ENCODE measurements at places on chromosomes 4 and X.

- DNase-seq: no peak
These were observed 209.0 kb downstream of the PPARGC1A start for GRCh38 chr4:23680671-23681518.

- DNase-seq: no peak
These were observed 108.0 kb downstream of the ITM2A start for GRCh38 chrX:79259073-79259689.

GRCh38 chr4:78370631-78371372 lies 180.8 kb upstream of the ANXA3 start:
- no peak for DNase-seq

GRCh38 chr4:185775792-185776555 lies 36.0 kb downstream of the SORBS2 start:
- DNase-seq: no peak

GRCh38 chr4:116223040-116223732 lies 862.2 kb downstream of the TRAM1L1 start:
- no peak for DNase-seq

DNA sequence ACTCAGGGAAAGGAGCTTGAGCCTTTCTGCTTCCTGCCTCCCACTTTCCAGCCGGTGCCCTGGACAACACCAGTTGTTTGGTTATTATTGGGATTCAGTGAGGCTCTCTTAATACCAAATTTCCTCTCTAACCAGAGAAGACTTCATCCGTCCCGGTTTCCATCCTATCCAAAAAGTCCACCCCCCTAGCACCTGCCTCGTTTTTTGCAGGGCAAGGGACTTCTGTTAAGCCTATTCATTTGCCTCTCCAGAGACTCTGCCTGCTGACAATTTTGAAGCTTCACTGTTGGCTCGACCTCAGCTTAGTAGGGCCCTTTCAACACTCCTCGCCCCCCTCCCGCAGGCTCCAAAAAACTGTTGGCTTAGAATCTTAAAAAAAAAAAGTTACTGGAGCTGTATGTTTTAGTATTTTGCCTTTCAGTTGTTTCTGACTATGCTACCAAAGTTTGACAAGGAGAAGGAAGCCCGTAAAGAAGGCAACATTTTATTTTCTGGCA lies 779 bp upstream of the PRSS12 start:
- DNase-seq: no peak

DNA sequence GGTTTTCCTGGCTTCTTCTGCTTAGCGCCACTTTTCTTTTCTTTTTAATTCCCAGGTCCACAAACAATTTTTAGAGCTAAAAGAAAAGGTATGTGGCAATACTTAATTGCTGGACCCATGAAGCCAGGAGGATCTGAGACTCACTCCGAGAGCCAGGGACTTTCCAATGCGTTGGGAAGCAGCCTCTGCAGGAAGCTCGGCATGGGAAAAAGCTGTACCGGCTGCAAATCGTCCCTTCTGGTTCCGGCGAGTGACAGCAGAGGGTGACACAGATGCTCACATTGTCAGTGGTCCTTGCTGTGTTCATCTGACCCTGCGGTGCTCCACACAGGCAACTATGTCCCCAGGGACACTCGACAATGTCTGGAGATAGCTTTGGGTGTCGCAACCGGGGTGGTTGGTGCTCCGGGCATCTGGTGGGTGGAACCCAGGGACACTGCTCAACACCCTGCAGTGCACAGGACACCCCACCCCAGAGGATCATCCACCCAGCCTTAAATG lies 164.0 kb downstream of the PRKX start:
- DNase-seq: no peak

GRCh38 chr4:106048250-106048971 lies 153.1 kb downstream of the NPNT start:
- DNase-seq: no peak

GRCh38 chr4:81460191-81460701 lies 11.5 kb downstream of the RASGEF1B start:
- DNase-seq: no peak

GRCh38 chr4:1510931-1511330 lies 104.7 kb upstream of the NKX1-1 start:
- DNase-seq: no peak

- no peak for DNase-seq
These were observed 293.2 kb upstream of the EMCN start for GRCh38 chr4:100811046-100811445.

DNA sequence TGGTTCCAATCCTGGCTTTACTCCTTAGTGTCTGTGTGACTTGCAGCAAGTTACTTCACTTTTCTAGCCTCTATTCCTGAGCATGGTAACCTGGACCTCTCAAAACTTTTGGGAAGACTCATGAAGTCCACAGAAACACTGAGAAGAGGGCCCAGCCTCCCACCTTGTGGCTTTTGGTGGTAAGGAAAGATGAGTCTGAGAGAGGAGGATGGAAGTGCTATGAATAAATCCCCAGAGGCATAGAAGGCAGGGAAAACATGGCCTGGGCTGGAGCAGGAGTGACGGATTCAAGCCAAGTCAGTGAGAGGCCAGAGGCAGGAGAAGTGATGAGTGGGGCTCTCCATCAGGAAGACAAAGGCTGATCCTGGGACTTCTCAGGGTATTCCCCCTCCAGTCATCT lies 10.9 kb upstream of the MAGEA4 start:
- no peak for DNase-seq

GRCh38 chrX:115579327-115579726 lies 18.4 kb downstream of the PLS3 start:
- no peak for DNase-seq

GRCh38 chr4:99825272-99825671 lies 8.6 kb downstream of the DAPP1 start:
- DNase-seq: no peak

DNA sequence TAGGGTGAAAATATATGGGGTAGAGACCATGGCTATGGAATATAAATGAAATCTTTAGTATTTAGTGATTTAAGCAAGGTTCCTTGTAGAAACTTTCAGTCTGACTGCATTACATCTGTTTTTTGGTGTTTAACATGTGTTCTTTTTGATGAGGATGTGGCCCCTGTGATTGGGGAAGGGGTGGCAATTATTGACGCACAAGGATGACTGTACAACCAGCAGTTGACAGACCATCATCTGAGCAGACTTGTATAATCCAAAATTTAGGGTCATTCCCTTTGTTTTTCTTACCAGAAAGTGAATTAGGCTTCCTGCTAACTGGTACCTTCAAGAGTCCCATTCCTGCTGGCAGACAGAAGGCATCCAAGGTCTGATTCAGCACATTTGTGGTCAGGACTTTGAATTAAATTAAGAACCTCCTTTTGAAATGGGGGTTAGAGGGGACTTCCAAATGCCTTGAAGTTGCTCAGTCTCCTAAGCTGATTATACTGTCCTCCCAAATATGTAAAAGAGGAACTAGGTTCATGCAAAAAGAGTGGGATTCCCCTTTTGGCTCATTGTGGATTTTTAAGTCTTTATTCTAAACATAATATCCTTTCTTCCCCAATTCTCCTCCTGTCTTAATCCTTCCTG lies 112.4 kb upstream of the CXCL13 start:
- DNase-seq: no peak

DNA sequence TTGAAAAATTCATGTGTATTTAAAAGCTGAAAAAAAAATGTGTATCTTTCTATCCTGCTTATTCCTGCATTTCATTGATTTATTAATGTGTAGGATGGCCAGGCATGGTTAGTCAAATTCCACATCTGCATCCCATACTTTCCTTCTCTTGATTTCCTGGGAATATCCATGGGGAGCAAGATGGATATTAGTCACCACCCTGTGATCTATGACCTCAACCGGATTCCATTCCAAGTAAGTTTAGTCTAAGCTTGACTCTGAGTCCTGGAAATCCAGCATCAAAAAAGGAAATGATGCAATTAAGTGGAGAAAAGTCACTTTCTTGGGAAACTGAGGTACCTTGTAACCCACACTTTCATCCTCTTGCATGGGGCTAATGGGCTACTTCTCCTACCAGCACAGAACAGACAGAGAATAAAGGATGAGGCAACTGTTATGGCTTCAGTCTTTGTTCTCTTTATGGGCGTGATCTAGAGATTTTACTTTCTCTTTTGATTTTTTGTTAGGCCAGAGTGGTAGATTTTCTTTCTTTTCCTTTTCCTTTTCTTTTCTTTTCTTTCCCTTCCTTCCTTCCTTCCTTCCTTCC lies 17.1 kb upstream of the BEX4 start:
- no peak for DNase-seq

DNA sequence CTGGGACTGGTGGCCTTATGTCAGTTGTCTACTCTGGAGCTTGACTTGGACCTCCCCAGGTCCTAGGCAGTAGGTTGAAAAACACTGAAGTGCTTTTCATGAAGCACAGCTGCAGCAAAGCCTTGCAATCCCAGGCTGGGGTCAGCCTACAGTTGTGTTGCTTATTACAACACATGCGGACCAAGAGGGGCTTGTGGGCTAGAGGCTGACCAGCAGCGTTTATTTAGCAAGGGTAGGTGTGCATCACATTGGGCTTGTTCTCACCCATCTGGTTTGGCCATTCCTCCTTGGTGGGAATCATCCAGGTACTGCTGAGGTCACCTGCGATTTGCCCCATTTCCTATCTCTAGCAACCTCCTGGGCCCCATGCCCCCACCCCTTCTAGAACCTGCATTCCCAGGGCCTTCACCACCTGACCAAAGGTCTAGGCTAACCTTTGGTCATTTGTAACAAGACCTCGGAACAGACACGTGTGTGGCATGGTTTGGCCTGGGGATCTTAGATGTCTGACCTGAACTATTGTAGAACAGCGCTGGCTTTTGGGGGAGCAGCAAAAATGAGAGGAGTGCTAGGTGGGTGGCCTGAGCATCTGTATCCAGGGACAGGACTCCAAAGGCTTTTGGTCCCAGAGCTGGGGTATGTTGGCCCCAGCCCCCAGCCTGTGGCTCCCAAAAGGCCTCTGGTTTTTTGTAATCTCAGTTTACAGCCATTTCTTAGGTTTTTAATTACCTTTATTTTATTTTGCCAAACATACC lies 3.0 kb downstream of the RPL10 start:
- no peak for DNase-seq

GRCh38 chr4:2489081-2489805 lies 20.3 kb downstream of the RNF4 start:
- no peak for DNase-seq

DNA sequence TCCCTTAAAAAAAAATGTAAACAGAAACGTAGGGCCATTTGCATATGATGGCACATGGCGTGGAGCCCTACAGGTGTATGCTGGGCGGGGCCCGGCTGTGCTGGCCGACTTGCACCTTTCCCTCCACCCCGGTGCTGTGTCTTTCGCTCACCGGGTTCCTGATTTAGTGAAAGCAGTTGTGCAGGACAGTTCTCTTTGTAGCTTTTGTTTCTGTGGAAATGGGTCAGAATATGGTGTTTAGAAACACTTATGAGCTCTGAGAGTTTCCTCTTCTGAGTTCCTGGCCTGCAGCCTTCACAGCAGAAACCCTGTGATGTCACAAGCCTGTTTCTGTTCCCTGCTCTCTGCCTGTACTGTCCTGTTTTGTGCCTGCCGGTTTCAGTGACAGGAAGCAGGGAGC lies 22.5 kb upstream of the MSANTD1 start:
- DNase-seq: no peak

DNA sequence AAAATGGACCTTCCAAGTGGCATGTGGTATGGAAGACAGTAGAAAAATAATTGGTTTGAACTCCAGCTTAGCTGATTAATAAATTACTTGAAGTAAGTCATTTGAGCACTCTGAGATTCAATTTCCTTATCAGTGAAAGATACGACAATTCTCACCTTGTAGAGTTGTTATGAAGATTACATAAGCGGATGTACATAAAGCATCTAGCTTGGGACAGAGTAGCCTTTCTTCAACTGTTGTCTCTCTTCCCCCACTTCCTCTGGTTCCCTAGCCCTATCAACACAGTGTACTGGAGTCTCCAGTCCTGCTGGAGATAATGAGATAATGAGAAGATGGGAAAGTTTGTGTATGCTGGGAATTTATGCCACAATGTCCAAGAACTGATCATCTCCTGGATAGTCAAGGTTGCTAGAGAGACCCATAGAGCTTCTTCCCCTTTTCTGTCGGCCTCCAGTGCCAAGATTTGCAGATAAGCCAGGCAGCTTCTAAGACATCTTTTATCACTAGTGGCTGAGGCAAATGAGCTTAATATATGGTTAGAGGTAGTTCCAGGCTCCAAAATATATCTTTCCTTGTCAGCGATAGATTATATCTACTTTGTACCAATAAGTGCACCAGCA lies 33.9 kb downstream of the VSIG4 start:
- DNase-seq: no peak

- no peak for DNase-seq
These were observed 111.0 kb downstream of the DHX15 start for GRCh38 chr4:24473309-24473721.

GRCh38 chr4:2934077-2934812 lies 29.0 kb downstream of the NOP14 start:
- DNase-seq: no peak

- no peak for DNase-seq
These were observed 3.1 kb downstream of the BLOC1S4 start for GRCh38 chr4:6718932-6719610.

DNA sequence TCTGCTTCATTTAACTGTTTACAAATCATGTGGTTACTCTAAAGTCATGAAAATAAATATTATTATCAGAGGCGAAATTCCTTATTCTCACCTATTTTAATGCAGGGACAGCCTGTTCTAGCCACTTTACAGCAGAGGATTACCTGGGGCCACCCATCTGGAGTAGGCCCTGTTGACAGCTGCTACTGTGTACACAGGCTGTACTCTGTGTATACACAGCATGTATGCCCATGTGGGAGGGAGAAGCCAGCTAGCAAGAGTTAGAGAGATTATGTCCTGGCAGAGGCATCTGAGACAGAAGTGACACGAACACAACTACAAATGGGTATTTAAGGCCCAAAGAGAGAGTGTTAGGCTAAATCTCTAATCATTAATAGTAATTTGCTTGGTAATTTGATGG lies 62.1 kb downstream of the GPRIN3 start:
- DNase-seq: no peak

DNA sequence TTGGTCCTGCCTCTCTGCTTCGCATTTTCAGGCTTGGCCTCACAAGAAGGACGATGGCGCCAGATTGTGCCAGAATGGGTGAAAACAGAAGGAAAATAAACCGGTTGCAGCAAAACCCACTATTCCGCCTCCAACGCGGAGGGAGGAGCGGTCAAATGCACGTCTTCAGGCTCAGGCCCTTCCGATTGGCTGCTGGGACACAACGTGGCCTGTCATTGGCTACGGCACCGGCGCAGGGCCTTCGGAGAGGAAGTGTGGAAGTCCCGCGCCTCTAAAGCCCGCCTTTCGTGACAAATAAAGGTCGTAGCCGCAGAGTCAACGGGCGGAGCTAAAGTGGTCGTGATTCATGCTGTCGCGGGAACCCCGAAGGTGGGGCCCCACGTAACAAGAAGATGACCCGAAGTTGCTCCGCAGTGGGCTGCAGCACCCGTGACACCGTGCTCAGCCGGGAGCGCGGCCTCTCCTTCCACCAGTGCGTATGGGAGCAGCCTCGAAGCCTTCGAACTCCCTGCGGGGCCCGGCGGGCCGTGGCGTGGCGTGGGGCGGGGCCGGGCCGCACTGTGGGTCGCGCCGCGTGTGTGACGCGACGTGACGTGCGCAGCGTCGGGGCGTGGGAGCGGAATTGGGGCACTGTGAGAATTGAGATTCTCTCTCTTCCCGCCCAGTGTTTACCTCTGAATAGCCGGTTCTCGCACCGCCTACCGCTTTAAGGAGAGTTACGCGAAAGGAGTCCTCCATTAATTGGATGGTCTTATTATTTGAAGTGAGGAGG lies at the start of gene THAP9:
Gene THAP9, plus strand, starts transcription at position 325 of the 772 bp plus-strand sequence. Its CDS starts 68 bp downstream, at position 393.
- DNase-seq: peak; percentile 86

All from NCI-H2107 (cell line).